ENCODE measurements at places on chromosomes 3 and 15. TPM values are rescaled to one million over a fixed set of nuclear protein-coding genes. Genes with fewer than 3 reads are reported as not detected.

The ITIH1 gene
- total RNA-seq, result not detected

The EHD4 gene
- 33.3 TPM for total RNA-seq

DNA sequence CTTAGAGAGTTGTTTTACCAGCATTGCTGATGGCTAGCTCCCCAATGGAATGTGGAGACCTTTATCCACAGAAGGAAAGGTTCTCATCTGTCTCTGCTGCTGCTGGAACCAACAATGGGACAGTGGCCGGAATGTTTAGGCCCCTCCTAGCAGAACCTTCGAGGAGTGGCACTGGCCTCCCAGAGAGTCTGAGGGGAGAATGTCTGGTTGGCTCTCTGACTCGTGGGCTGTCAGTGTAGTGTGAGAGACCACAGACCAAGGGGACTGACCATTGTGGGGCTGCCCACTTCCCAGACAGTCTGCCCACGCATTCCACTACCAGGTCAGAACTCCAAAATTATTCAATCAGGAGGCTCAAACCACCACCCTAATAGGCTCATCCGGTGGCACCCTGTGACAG lies 5.1 kb downstream of the RASL12 start:
- no peak for DNase-seq

The IRAK2 gene
- total RNA-seq, result 1.4 TPM

The IL17RE gene
- total RNA-seq, result 1.0 TPM

- DNase-seq, result peak; percentile 51
Observed at GRCh38 chr15:40915116-40915661, 14.0 kb upstream of the DLL4 start.

DNA sequence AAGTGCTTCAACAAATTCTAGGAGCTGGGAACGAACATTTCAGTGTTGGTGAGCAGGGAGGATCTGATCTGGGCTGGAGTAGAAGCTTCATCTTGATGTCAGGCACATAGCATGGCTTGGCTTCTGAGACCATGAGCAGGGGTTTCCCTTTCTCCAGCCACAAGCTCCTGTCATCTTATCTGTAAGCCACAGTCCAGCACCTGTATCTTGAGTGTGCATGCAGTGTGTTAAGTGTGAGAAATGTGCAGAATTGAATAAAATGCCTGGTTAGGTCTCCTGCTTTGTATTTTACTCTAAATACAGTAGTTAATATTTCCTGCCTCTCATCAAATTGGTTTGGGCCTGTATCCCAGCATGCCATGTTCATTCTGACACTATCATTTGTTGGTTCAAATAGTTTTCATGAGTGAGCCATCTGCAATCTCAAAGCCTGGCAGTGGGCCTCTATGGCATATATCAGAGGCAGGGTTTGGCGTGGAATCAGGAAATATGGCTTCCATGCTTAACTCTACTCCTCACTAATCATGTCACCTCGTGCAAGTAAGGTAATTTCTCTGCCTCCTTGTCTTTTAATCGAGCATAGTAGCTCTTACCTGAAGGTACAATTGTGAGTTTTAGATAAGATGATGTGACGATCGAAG lies 43.3 kb downstream of the TLNRD1 start:
- no peak for DNase-seq

The CPNE4 gene
- 2.1 TPM for total RNA-seq

- DNase-seq, result no peak
Observed at GRCh38 chr3:100110162-100110561, 4.1 kb downstream of the FILIP1L start.

DNA sequence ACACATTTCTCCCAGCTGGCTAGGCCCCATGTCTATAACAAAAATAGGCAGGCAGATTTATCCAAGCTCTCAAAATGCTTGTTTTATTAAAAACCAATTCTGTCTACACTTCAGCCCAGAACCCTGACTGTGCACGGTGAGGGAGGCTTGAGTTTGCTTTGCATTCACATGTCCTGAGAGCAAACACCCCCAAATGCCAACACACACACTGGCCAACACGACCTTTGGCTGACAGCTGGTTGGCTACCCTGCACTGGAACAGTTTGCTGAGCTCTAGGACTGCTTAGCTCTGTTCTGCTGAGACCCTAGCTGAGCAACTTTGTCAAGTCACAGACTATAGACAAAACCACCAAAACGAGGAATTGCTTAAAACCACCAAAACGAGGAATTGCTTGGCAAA lies 3.6 kb downstream of the STIMATE start:
- DNase-seq, result no peak

The MAP3K13 gene
- 18.5 TPM for total RNA-seq

DNA sequence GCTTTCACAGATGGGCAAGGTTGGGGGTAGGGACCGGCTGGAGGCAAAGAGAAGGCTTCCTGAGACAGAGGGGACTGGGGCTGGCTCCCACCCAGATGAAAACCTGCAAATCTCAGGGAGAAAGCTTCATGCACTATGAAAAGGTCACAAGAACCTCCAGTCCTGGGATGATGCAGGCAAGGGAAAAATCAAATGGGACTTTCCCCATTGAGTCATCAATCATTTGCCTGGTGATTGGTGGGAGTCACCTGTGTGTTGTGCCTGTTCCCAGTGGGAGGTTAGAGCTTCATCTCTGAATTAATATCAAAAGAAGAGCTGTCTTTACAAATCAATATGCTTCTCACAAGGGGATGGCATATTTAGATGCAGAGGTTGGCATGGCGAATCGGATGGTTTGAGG lies 49.9 kb downstream of the CACNA1D start:
- DNase-seq, result no peak

The GOLGA8O gene
- 1.4 TPM for total RNA-seq

The NISCH gene
- 50.7 TPM for total RNA-seq

DNA sequence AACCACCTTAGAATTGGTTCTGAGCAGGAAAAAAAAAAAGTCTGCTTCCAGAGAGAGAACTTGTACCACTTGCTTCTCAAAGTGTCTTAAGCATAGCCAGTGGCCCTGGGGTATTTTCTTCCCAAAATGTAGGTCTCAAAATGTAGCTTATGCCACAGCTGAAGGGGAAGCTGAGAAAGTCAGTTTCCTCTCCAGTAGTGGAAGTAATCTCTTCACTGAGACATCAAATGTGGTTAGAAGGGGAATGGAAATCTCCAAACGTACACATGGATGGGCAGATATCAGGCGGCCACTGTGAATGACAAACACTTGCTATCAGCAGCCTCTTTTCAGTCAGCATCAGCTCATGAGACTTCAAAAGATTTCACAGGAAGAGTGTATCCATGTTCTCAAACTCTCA lies 841.2 kb downstream of the TUSC7 start:
- DNase-seq, result no peak

The AADAC gene
- total RNA-seq, result not detected

GRCh38 chr3:174436367-174436766 lies 422.8 kb upstream of the NAALADL2 start:
- DNase-seq, result no peak

The SYNM gene
- 184 TPM for total RNA-seq

GRCh38 chr3:134611516-134611915 lies 39.3 kb downstream of the KY start:
- DNase-seq, result no peak

GRCh38 chr3:169148448-169149348 lies 514.8 kb downstream of the MECOM start:
- no peak for DNase-seq

The TMCC1 gene
- total RNA-seq, result 45.0 TPM

GRCh38 chr3:127056281-127056680 lies 73.4 kb downstream of the PLXNA1 start:
- peak; percentile 37 for DNase-seq

The C2CD4A gene
- not detected for total RNA-seq

The ZNF621 gene
- 10.9 TPM for total RNA-seq

- no peak for DNase-seq
Observed at GRCh38 chr3:166554023-166554422, 716.8 kb upstream of the BCHE start.

DNA sequence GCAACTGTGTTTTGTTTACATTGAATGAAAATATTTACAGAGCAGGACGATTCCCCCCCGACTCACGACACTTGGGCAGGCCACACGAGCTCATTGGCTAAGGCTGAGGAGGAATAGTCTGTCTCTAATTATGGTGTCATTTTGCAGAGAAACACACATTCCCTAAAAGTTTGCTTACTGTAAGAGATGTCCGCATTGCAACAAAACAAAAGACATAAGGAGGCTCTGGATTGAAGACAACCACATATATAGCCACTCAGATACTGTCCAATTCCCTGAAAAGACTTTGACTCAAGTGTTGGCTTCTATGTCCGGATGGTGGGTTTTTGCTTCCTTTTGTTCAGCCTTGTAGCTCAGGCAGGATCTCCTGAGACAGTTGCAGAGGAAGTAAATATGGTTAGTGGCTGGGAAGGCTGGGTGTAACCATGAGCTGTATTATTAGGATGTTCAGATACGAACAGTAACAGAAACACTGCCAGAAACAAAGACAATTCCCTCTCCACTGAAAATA lies 170.4 kb downstream of the KLHL25 start:
- DNase-seq, result no peak

GRCh38 chr3:140375002-140375401 lies 302.9 kb upstream of the TRIM42 start:
- DNase-seq, result no peak

GRCh38 chr15:91156175-91156726 lies 56.2 kb downstream of the SV2B start:
- DNase-seq, result no peak

DNA sequence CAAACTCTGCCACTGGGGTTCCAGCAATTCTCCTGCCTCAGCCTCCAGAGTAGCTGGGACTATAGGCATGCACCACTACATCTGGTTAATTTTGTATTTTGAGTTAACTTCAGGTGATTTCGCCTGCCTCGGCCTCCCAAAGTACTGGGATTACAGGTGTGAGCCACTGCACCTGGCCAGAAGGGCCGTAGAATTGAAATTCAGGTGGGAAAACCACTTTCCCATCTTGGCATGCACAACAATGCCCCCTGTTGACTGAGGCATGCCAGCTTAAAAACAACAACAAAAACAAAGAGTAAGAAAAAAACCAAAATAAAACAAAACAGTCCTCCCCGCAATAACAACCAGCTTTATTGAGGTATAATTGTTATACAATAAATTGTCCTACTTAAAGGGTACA lies 32.6 kb upstream of the RAB11A start:
- DNase-seq, result no peak

The HDDC3 gene
- total RNA-seq, result 17.3 TPM

DNA sequence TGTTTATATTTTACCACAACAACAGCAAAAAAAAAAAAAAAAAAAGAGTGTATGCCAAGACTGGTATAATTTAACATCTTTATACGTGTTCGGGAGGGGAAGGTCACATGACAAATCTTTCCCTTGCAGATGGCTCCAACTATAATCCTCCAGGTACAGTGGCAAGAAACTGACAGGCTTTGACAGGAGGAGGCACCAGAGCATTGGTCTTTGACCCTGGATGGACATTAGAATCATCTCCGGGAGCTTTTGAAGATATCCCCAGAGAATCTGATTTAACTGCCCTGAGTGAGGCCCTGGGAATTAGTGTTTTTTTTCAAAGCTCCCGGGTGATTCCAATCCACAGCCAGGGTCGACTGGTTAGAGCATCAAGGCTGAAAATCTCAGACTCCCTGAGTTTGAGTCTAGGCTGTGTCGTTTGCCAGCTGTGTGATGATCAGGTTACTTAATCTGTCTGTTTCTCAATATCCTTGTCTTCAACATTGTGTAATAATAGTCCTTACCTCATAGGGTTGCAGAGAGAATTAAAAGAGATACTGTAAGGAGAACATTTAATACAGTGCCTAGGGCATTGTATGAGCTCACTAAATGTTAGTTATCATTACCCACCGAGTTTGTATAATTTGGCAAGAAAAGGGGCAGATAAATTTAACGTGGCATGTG lies 8.9 kb upstream of the SEMA5B start:
- DNase-seq, result no peak

The SHF gene
- total RNA-seq, result 11.8 TPM

The SEC62 gene
- total RNA-seq, result 96.6 TPM

The CNTN3 gene
- total RNA-seq, result 6.3 TPM

The SEMA7A gene
- total RNA-seq, result 2.4 TPM

DNA sequence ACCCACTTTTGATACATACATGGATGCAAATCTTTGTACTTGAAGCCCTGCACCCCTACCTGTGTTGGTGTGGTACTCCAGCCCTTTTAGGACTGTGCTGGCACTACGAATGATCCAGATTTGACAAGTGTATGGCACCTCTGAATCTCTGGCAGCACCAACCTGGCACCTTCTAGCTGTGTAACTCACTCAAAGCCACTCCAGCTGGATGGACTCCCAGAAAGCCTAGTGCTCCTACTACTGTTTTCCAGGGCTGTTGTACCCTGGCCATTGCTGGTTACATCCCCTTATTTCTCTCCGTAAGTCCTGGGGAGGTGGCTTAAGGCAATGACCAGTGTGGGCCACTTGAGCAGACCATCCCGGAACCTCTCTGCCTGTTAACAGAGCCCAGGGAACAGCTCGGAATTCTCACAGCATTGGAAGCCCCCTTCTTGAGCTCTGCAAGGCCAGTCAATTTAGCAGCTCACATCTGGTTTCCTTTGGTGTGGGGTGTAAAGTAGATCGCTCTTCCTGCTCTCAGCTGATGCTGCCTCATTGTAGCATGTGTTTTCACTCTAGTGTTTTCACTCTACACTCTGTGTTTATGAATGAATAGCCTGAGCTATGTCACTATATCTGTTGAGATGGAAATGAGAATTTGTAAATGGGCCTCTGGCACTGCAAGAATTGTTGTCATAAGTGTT lies 12.2 kb downstream of the CALML4 start:
- no peak for DNase-seq
